Hepatic stellate cell (primary cell): ENCODE measurements at places on chromosomes 3 and 15.

DNA sequence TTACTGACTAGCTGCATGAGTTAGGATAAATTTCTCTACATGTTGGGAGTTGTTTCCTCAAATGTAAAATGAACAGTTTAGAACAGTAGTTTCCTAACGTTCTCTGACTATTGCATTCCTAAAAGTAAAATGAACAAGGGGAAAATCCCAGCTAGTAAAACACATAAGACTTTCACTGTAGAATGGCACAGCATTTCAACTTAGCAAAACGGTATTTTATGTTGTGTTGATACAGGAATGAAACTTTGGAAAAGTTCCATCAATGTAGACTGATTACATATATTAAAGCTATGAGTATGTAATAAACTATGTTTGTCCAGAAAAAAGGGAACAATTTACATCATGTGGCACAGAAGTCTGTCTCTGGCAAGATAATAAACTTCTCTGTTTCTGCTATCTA lies 297.4 kb upstream of the EPHA3 start:
- DNase-seq = no peak

- DNase-seq = peak; percentile 29
Measured at GRCh38 chr3:189967254-189967865, 153.3 kb downstream of the P3H2 start.

- no peak for DNase-seq
Measured at GRCh38 chr3:42703695-42704025, 1.1 kb upstream of the HHATL start.

GRCh38 chr15:74317820-74318375 lies 49.5 kb downstream of the CYP11A1 start:
- peak; percentile 88 for DNase-seq

- no peak for DNase-seq
Measured at GRCh38 chr15:44529864-44530604, 6.9 kb upstream of the EIF3J start.
